Urinary bladder (tissue), 4 donors: ENCODE measurements at places on chromosomes 16 and 17. TPM values are rescaled to one million over a fixed set of nuclear protein-coding genes. Genes with fewer than 3 reads are reported as not detected.

DNA sequence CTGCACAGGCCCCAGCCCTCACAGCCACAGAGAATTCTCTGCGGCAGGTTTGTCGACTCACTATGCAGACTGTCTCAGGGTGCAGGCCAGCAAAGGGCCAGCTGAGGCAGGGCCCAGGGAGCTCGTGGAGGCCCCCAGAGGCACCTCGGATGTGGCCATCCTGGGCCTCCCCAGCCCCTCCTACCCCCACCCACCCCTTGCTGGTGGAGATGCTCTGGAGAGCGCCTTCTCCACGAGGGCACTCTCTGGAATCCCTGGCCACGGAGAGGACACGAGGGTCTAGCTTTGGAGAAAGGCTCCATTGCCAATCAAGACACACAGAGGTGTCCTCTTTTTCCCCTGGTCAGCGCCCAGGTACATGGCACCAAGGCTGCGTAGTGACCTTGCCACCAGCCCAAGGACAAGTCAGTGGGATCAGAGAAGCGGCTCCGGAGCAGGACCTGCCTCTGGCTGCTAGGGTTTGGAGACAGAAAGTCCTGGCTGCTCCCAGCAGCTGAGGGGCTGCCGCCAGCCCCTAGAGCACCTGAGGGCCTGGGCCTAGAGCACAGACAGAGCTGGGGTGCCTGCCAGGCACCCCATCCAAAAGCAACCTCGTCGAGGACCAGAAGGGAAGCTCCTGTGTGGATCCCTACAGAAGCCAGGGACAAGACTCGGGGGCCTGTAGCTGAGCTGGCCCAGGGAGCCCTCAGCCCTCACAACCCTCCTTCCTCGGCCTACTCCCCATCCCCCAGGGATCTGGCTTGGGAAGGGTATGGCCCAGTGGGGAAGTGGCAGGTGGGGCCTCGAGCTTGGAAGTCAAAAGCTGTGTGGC is 18.7 kb downstream of the ARL2BP start:
- DNase-seq: no peak

- no peak for DNase-seq
These were observed 8.3 kb downstream of the ANKRD40 start for GRCh38 chr17:50699410-50699809.

- peak; percentile 35 for DNase-seq
These were observed 404.9 kb upstream of the EEF2KMT start for GRCh38 chr16:5502467-5502869.

DNA sequence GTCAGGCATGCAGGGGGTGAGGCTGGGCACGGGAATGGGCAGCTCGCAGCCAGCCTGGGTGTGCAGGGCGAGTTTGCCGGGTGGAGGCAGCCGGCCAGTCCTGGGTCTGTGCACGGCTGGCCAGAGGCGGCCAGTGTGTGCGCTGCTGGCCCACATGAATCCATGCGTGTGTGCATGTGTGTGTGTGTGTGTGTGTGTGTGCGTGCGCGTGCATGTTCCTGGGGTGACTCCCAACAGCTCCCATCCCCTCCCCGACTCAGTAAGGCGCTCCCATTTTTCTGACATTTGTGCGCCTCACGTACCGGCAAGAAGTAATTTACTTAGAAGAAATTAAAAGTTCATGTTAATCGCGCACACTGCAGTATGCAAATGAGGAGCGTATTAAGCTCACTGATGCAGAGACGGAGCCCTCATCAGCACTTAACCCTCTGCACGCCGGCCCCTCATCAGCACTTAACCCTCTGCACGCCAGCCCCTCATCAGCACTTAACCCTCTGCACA is 55.4 kb upstream of the ACSF3 start:
- no peak for DNase-seq

CBFA2T3 gene
- total RNA-seq: 1.5 TPM

INCA1 gene
- 0.42 TPM for total RNA-seq
